Mucosa of gallbladder (tissue), 1 donor: ENCODE measurements at places on chromosomes 5 and 9. TPM values are rescaled to one million over a fixed set of nuclear protein-coding genes. Genes with fewer than 3 reads are reported as not detected.

Gene HTR4
- 3.8 TPM for total RNA-seq

Gene OR13J1
- not detected for total RNA-seq

Gene ST8SIA4
- total RNA-seq: 9.4 TPM

GRCh38 chr5:33832404-33833236 lies 59.2 kb downstream of the ADAMTS12 start:
- DNase-seq: no peak

- no peak for DNase-seq
These were observed 237.0 kb downstream of the KIF4B start for GRCh38 chr5:155250596-155250995.

- DNase-seq: no peak
These were observed 224.0 kb downstream of the GAS1 start for GRCh38 chr9:86723346-86723745.
